Activated CD8-positive, alpha-beta memory T cell treated with anti-CD3 and anti-CD28 coated beads for 48 hours (primary cell): ENCODE measurements at places on chromosomes 6 and 20.

- DNase-seq, result no peak
These were observed 586.3 kb downstream of the HTR1B start for GRCh38 chr6:76876922-76877553.

GRCh38 chr20:22459754-22460153, 124.6 kb downstream of the FOXA2 start:
- no peak for DNase-seq

GRCh38 chr6:158628542-158628941, 16.0 kb downstream of the DYNLT1 start:
- DNase-seq, result no peak

DNA sequence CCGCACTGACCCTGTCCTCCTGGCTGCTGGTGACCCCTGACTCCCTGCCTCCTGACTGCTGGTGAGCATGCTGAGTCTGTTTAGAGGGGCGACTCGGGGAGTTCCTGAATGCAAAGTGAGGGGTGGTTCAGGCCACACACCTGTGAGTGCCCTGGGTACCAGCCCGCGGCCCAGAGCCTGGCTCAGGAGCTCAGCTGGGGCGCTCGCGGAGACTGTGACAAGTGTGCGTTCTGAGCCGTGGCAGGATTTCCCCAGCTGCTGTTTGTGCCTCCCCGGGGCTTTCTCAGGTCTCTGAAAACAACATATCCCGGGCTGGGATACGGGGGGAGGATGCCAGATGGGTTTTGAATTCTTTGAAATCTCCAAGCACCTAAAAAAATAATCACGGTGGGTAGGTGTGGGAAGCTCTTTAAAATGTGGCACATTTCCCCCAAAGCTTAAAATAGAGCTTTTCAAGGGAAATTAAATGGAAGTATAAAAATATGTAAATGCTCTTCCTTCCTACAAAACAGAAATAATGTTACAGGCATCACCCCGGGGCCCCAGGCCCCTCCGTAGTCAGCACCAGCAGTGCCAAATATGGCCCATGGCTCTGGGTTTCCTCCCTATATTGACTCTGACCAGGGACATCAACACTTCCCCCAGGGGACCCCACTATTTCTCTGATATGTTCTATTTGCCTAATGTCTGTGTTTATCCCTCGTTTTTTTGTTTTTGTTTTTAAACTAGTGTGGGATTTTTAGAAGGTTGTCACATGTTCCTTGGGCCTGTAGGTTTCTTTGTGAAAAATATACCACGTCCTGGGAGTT, 49.9 kb upstream of the TAGAP start:
- DNase-seq, result peak; percentile 47

- DNase-seq, result no peak
These were observed 73.3 kb upstream of the CENPW start for GRCh38 chr6:126266664-126267063.

DNA sequence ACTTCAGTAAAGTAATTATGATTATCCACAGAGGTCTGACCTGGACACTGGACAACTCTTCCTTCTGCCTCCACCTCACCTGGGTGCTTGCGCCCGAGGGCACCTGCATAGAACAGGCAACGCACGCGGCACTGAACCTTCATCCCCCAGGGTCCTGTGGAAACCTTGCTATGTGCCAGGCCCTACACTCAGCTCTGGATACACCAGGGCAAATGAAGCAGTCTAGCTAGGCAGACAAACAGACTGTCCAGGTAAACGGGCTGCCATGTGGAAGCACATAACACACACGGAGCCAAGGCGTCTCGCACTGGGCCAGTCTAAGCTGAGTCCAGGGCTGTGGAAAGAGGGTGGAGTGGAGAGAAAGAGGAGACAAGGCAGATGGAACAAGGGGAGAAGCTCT, 109.3 kb upstream of the AFDN start:
- no peak for DNase-seq
